ENCODE measurements at places on chromosomes 1 and 21. TPM values are rescaled to one million over a fixed set of nuclear protein-coding genes. Genes with fewer than 3 reads are reported as not detected.

DNA sequence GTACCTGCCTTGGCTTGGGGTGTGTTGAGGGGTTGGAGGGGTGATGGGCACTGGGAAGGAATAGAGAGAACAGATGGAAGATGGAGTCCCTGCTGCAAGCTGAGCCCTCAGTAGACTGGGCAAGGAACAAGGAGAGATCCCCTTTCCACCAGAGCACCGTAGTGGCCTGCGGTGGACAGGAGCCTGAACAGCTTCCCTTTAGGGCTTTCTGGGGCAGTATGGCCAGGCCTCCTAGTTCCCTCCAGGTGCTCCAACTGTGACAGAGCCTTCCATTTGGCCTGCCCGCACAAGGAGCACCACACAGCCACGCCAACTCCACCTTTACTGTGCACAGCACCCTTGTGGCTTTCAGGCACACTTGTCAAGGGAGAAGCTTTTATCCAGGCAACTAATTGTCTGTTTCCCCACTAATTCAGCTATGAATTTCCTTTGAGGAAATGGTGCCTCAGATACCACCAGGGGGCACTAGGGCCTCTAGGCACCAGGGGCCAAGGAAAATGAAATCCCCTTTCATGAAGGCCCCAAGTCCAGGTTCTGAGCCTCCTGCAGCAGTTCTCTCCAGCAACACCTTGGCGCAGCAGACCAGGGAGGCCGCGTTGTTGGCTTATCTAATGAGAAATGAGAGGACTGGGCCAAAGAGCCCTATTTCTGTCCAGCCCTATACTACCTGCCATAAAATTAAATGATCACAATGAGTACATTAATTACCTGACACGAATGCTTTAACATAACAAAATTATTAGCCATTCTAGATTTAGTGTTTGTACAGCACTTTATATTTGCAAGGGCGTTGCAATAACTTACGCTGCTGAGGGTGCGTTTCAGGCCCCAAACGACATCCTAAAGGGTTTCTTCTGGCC, 23.1 kb upstream of the ERI3 start:
- DNase-seq = no peak
- H3K36me3 ChIP-seq = no peaks in the 10 kb centered on the region
- no peak overlapping the region for H3K4me3 ChIP-seq
- peaks cover 3% of the 10 kb centered on the region for H3K4me1 ChIP-seq
- peaks cover 22% of the 10 kb centered on the region for H3K27me3 ChIP-seq

GRCh38 chr1:45499415-45499769, 481 bp downstream of the CCDC163 start:
- no peaks in the 10 kb centered on the region for H3K36me3 ChIP-seq
- H3K27ac ChIP-seq = peak overlapping the region; percentile 84
- DNase-seq = no peak
- no peaks in the 10 kb centered on the region for H3K27me3 ChIP-seq

DNA sequence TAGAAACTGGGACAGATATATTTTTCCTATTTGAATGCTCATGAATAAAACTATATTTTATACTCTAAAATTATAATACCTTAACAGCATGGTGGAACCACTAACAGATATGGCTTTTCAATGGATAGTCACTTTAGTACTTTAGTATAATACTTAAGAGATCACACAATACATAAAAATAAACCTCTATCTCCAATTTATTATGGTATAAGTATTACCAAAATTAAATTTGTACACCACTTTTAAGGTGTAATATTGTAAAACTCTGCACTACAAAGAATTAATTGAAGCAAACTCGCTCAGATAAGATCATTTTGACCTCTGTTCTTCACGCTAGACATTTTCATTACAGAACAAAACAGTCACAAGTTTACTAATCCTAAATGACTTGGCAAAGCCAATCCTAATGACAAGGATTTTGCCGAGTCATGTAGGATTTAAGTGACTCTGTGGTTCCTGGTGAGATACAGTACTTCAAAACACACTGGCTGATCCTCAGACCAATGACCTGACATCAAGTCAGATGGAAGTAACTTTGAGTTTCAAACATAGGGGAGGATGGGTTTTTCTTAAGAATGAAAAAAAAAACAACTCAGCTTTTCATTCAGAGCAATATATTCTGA, 200.6 kb downstream of the SMYD3 start:
- H3K27ac ChIP-seq = no peak overlapping the region
- no peak overlapping the region for H3K4me3 ChIP-seq
- DNase-seq = no peak
- H3K36me3 ChIP-seq = no peaks in the 10 kb centered on the region
- H3K4me1 ChIP-seq = peaks cover 14% of the 10 kb centered on the region

DNA sequence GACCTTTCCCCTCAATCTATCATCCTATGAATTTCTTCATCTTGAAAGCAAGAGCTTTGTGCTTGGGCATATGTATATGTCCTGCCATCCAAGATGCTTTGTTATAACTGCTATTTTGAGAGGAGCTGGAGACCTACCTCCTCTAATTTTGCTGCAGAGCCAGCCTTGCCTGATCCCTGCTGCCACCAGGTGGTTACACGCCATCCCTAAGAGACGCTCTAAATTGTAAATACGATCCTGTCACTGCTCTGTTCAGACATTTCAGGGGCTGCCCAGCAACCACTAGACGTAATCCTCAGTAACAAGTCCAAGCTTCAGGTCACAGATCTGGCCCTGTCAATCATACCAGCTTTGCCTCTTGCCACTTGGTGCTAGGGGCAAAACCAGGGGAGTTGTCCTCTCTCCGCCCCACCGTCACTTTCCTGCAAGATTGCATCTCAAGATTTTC, 32.9 kb downstream of the GPA33 start:
- peaks cover 11% of the 10 kb centered on the region for H3K4me1 ChIP-seq
- H3K27ac ChIP-seq = no peak overlapping the region
- peaks cover 12% of the 10 kb centered on the region for H3K27me3 ChIP-seq
- H3K4me3 ChIP-seq = no peak overlapping the region
- DNase-seq = no peak

- peaks cover 7% of the 10 kb centered on the region for H3K4me1 ChIP-seq
- no peaks in the 10 kb centered on the region for H3K27me3 ChIP-seq
- H3K27ac ChIP-seq = no peak overlapping the region
- no peak overlapping the region for H3K4me3 ChIP-seq
- H3K36me3 ChIP-seq = no peaks in the 10 kb centered on the region
Observed at GRCh38 chr1:231971397-231972110, 345.0 kb downstream of the DISC1 start.

GRCh38 chr1:226827968-226828513, 42.4 kb upstream of the PSEN2 start:
- peaks cover 13% of the 10 kb centered on the region for H3K27me3 ChIP-seq
- H3K36me3 ChIP-seq = no peaks in the 10 kb centered on the region
- peaks cover 10% of the 10 kb centered on the region for H3K4me1 ChIP-seq

- no peak for DNase-seq
- H3K27ac ChIP-seq = no peak overlapping the region
- no peaks in the 10 kb centered on the region for H3K4me1 ChIP-seq
- H3K4me3 ChIP-seq = no peak overlapping the region
- no peaks in the 10 kb centered on the region for H3K36me3 ChIP-seq
- H3K27me3 ChIP-seq = no peaks in the 10 kb centered on the region
Observed at GRCh38 chr1:195529881-195530280, 1078.4 kb downstream of the KCNT2 start.

DNA sequence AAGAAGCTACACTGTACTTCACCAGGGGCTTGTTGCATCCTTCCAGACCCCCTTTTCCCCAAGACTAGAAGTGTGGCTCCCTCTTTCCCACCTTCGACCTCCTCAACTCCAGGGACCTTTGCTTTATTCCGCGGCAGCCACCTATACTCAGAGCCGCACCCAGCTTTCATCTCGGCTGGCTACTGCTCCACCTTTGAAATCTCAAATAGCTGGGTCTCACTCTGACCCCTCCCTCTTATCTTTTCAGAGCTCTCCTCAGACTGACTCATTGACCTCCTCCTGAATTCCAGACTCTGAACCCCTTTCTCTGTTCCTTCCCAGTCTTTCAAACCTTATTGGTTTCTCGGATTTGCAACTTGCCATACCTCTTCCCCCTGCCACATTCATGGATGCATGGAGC, 144.7 kb upstream of the JUN start:
- H3K4me1 ChIP-seq = peaks cover 32% of the 10 kb centered on the region
- DNase-seq = no peak
- peaks cover under 1% of the 10 kb centered on the region for H3K36me3 ChIP-seq

GRCh38 chr1:159854693-159855192, 7.7 kb downstream of the VSIG8 start:
- peak; percentile 82 for DNase-seq
- H3K4me3 ChIP-seq = peak overlapping the region; percentile 93

- peak overlapping the region; percentile 47 for H3K4me3 ChIP-seq
- peaks cover 39% of the 10 kb centered on the region for H3K4me1 ChIP-seq
- DNase-seq = no peak
- peaks cover 11% of the 10 kb centered on the region for H3K36me3 ChIP-seq
Observed at GRCh38 chr21:31505975-31506374, 153.5 kb upstream of the SOD1 start.

DNA sequence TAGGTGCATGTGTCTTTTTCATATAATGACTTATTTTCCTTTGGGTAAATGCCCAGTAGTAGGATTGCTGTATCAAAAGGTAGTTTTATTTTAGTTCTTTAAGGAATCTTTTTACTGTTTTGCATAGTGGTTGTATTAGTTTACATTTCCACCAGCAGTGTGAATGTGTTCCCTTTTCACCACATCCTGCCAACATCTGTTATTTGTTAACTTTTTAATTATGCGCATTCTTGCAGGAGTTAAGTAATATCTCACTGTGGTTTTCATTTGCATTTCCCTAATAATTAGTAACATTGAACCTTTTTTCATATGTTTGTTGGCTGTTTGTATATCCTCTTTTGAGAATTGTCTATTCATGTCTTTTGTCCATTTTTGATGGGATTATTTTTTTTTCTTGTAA, 1761.9 kb downstream of the PLA2G4A start:
- DNase-seq = no peak
- no peaks in the 10 kb centered on the region for H3K36me3 ChIP-seq

DNA sequence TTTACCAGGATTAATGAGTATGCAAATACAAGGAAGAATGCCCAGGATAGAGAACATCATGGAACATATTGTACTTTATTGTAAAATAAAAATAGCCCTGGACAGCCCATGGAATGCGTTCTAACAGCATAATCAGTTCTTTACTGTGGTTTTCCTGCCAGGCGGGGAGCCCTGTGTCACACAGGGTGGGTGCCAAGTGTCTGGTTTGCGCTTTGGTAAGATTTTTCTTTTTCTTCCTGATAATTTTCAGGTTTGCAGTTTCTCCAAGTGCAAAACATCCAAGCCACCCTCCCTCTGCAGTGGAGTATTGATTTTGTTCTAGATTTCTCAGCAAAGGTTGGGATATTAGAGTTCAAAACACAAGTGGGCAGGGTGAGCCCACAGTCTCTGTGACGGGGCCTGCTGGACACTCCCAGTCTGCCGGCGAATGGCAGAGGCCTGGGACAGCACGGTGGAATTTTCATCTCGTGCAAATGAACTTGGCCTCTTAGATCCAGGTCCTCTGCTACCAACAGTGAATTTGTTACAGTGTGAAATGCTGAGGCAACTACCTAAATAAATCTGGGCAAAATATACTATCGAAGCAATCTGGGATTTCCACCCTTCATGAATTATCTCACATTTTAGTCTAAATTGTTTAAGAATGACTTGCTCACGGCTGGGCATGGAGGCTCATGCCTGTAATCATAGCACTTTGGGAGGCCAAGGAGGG, 15.6 kb upstream of the KCNJ15 start:
- no peak overlapping the region for H3K27ac ChIP-seq
- H3K4me1 ChIP-seq = peaks cover 7% of the 10 kb centered on the region

GRCh38 chr21:39103689-39104088, 79.6 kb downstream of the PSMG1 start:
- no peaks in the 10 kb centered on the region for H3K36me3 ChIP-seq
- H3K4me3 ChIP-seq = no peak overlapping the region
- peaks cover 8% of the 10 kb centered on the region for H3K27me3 ChIP-seq
- H3K4me1 ChIP-seq = peaks cover 16% of the 10 kb centered on the region

- H3K36me3 ChIP-seq = peaks cover 4% of the 10 kb centered on the region
- no peak overlapping the region for H3K27ac ChIP-seq
- no peak overlapping the region for H3K4me3 ChIP-seq
- peaks cover 3% of the 10 kb centered on the region for H3K27me3 ChIP-seq
- no peak for DNase-seq
Observed at GRCh38 chr1:1371364-1371745, 3.7 kb downstream of the AURKAIP1 start.

GRCh38 chr21:37849506-37850102, 66.7 kb downstream of the KCNJ6 start:
- no peak overlapping the region for H3K4me3 ChIP-seq
- H3K27ac ChIP-seq = no peak overlapping the region
- no peaks in the 10 kb centered on the region for H3K36me3 ChIP-seq
- no peak for DNase-seq
- peaks cover 20% of the 10 kb centered on the region for H3K4me1 ChIP-seq
- H3K27me3 ChIP-seq = peaks cover 15% of the 10 kb centered on the region

GRCh38 chr1:217135569-217135915, 412.3 kb upstream of the ESRRG start:
- peak; percentile 77 for DNase-seq
- peak overlapping the region; percentile 91 for H3K4me3 ChIP-seq
- H3K36me3 ChIP-seq = no peaks in the 10 kb centered on the region
- H3K27ac ChIP-seq = no peak overlapping the region

GRCh38 chr1:155037851-155038441, 4.3 kb downstream of the DCST1 start:
- no peak for DNase-seq
- H3K27me3 ChIP-seq = peaks cover 7% of the 10 kb centered on the region
- peak overlapping the region; percentile 44 for H3K27ac ChIP-seq
- H3K4me1 ChIP-seq = no peaks in the 10 kb centered on the region

DNA sequence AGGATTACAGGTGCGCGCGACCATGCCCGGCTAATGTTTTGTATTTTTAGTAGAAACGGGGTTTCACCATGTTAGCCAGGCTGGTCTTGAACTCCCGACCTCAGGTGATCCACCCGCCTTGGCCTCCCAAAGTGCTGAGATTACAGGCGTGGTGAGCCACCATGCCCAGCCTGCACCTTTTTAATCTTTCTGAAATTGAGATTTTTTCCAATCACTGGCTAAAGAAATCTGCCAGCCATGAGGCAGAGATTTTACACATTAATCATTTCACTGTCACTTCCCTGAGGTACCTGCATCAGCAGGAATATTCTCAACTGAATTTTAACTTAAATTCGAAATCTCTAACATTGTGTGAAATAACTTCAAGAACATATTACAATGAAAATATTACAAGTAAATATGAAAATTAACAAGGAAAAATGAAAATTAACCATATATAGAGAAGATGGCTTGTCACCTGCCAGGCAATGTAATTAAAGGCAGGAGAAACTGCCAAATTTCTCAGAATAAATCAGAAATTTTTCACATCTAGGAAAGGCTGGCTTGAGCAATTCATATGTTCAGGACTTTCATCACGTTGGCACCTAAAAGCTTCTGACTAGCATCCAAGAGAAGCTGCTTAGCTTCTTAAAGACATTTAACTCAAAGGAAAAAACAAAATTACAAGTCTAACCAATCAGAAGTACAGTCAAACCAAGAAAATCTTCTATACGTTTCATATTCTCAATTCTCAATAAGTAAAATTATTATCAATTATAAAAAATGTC, 5.9 kb downstream of the ANKRD13C start:
- no peaks in the 10 kb centered on the region for H3K27me3 ChIP-seq
- DNase-seq = no peak
- no peak overlapping the region for H3K4me3 ChIP-seq

LCE6A gene
- total RNA-seq = not detected

ASCL5 gene
- not detected for total RNA-seq

B3GALT5 gene
- 27.5 TPM for total RNA-seq

SAMD13 gene
- 6.0 TPM for total RNA-seq

CACYBP gene
- total RNA-seq = 117 TPM

KCNE1 gene
- 0.51 TPM for total RNA-seq

INAVA gene
- 37.6 TPM for total RNA-seq

CIART gene
- total RNA-seq = 1.4 TPM

KLHDC7A gene
- total RNA-seq = 0.38 TPM

ASPM gene
- total RNA-seq = 38.6 TPM

GLMN gene
- 11.1 TPM for total RNA-seq

RAP1A gene
- total RNA-seq = 58.0 TPM

CDA gene
- total RNA-seq = 1.5 TPM

Data from type B pancreatic cell (in vitro differentiated cells).